ENCODE measurements at places on chromosomes 13 and 19.

DNA sequence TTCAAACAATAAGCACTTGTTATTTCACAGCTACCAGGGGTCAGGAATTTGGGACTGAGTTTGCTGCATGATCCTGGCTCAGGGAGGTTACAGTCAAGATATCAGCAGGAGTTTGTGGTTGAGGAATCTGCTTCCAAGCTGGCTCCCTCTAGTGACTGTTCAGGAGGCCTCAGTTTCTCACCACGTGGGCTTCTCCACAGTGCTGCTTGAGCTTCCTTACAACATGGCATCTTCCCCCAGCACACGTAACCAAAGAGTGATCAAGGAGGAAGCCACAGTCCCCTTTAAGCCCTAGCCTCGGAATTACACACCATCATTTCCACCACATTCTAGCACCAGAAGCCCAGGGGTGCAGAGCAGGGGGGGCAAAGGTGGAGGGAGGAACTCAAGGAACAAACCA lies 28.8 kb downstream of the CELF5 start:
- no peak for DNase-seq

DNA sequence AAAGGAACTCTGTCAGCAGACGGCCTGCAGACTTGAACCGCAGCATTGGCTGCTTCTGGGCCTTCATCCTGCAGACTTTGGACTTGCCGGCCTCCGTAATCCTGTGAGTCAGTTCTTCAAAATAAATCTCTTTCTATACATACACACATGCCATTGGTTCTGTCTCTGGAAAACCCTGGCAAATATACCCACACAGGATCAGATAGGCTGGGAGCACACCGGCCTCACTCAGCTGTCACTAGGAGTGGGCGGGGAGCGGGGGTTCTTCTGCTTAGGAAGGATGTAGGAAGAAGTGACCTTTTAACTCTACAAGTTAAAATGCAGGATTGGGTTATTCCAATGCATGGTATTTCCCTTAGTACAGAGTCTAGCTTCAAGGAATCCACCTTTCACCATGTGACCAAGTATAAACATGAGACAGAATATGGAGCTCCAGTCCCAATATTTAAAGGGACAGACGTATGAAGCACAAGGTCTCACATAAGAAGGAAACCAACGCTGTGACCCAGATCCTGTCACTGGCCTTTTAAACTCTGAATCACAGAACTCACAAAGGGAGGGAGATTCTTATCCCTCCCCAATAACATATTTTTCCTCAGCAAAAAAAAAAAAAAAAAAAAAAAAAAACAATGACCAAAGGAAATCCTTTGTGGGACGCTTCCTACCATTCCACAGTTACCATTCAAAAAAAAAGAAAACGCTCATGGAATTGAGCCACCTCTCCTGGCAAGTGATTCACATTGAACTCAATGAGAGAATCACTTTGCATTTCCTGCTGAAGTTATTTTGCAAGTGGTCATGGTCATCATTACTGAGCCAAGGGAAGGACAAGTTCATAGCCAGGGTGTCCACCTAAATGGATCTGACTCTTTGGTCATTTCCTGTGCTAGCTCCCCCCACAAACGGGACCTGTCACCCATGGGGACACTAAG lies 352.9 kb downstream of the FOXO1 start:
- peak; percentile 95 for DNase-seq

GRCh38 chr19:31501427-31502195 lies 152.4 kb upstream of the TSHZ3 start:
- no peak for DNase-seq

- DNase-seq: no peak
These were observed 13.9 kb upstream of the CEBPG start for GRCh38 chr19:33359581-33359980.

GRCh38 chr13:65733110-65733509 lies 1497.0 kb downstream of the PCDH9 start:
- no peak for DNase-seq

DNA sequence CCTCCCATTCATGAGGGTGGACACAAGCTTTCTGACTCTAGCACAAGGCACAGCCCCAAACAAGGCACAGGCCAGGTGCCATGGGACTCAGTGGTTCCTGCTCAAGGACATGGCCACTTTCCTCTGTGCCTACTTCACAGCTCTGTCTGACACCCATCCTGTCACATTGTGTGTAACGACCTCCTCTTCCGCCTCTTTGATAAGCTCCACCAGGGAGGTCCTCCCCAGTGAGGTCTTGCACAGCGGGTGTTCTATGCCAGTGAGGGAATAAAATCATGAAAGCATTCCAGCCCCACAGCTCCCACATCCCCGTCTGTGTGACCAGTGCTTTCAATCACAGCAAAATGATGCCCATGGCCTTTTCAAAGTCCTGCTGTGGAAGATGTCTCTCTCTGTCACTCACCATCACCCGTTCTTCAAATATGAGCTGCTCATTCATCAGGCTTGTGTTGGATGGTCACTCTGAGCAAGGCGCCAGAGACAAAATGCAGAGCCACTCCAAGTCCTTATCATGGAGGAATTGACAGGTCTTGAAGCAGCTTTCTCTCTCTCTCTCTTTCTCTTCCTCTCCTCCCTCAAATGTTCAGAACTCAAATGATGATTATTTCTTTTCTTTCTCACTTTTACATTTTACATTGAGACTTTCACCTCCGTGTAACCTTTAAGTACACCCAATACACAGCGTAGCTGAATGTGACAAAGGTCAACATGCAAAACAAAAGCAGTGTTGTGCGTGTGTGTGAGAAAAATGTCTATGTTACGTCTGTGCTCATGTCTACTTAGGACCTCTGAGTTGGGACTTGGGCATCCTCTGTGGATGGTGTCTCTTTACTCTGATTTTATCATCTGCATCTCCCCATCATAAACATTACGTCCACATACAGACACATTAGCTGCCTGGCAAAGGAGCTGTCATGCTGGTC lies 8.0 kb upstream of the SPATA13 start:
- no peak for DNase-seq

DNA sequence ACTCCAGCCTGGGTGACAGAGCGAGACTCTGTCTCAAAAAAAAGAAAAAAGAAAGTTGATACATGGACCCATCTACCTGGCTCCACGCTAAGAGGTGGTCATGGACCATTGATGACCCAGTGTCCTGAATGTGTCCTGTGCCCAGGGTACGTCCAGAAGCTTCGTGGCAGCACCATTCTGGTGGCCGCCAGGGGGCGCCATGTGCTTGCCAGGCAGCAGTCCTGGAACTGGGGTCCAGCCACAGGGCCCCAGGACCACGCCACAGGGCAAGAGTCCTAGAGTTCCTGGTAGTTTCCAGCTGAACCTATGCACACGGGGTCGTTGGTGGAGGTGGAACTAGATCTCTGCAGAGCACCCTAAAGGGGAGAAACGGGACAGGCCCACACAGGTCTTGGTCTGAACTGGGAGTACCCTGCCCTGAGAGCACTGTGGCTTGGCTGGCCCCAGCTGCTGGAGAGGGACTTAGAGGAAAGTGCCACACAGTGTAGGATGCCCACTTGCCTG lies 19.9 kb upstream of the FBXO27 start:
- peak; percentile 65 for DNase-seq

DNA sequence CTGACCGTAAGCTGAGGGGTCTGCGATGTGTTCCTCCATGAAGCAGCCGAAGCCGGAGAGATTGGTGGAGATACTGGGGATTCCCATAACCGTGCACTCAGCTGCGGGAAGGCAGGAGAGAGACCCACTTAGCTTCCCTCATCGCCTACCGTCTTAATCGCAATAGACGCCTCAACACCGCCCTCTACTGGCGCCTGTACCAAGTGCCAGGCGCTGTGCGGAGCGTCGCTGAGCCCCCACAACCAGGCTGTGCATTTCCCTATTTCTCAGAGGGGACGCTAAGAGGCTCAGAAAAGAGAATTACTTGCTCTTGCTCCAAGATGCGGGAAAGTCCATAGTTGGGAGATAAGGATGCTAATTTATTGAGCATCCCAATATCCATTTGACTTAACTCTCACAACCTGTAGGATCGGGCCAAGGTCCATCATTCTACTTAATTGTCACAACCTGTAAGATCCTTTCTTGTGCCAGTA lies 5.8 kb downstream of the FTL start:
- DNase-seq: peak; percentile 84

- no peak for DNase-seq
These were observed 4.1 kb downstream of the TNFSF13B start for GRCh38 chr13:108273429-108274118.

GRCh38 chr19:16509141-16510061 lies 13.2 kb downstream of the C19orf44 start:
- DNase-seq: no peak

GRCh38 chr13:26390203-26390602 lies 136.3 kb downstream of the CDK8 start:
- no peak for DNase-seq

Measured in lung microvascular endothelial cell (primary cell).